Fibroblast of skin of left biceps (primary cell): ENCODE measurements at places on chromosomes 1 and 21.

DNA sequence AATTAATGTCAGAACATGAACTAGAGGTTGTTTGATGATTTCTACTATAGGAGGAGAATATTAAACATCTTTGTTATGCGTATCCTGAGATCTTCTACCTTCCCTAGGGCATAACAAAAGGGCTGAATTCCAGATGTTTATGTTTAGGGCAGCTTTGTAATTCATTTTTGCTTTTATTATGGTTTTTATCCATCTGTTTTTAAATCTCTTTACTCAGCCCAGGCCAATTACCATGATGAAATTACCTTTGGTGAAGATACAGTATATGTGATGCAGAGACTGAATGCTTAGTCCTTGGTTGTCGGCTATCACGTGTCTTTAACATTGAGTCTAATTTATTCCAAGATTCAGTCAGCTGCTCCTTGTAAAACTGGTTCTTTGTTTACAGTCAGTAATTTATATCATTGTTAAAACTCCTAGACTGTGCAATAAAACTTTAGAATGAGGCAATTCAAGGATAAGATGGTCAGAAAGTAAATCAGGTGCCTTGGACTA is 176.9 kb downstream of the CTH start:
- DNase-seq, result no peak

- DNase-seq, result no peak
Observed at GRCh38 chr1:201319631-201320030, 36.3 kb downstream of the PKP1 start.

DNA sequence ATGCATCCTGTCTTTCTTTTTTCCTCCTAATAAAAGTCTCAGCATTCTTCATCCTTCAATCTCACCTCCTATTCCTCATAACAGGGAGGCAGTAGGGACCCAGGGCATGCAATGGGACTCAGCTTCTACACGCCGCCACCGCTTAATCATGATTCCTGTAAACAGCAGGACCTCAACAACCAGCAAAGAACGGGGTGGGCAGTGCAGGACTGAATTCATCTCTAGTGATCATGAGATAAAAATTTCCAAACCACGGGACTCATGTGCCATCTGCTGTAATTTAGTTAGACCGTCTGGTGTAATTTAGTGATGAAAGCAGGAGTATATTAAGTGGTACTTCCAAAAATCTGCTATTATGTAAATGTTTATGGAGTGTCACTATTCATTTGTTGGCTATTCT is 5.4 kb downstream of the PRAMEF12 start:
- DNase-seq, result no peak

DNA sequence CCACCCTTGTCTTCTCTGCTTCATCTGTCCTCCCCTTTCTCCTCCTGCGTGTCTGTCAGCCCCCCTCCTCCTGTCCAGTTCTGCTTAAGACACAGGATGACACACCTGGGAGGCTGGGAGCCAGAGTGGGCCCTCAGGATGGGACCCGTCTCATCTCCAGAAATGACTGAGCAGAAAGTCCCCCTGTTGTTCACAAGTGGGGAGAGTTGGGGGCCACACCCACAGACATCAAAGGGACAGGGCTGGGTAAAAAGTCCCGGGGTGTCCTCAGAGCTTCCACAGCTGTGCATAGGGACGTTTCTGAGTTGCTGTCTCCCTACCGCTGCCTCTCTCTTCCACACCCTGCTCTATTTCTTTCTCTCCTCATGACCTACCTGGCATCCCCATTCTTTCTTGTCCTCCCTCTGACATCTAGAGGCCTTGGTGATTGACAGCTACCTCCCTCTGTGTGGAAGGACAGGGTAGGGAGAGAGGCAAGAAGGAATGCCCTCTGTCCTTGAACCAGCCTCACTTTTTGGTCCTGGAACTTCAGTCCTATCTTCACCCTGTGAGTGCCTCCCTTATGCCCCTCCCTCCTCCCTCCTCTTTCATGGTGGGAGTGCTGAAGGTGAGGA is 19.5 kb upstream of the SH2D2A start:
- DNase-seq, result no peak

DNA sequence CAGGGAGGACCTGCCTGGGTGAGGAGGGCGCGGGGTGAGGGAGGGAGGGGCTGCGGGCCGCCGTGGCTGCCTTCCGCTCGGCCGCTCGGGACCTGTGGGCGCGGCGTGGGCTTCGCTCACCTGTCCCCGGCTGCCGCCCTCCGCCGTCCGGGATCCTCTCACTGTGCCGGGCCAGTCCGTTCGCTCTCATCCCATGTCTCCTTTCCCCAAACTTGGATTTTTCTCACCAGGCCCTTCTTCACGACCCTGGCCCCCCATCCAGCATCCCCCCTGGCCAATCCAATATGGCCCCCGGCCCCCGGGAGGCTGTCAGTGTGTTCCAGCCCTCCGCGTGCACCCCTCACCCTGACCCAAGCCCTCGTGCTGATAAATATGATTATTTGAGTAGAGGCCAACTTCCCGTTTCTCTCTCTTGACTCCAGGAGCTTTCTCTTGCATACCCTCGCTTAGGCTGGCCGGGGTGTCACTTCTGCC is 362 bp downstream of the ZBTB48 start:
- no peak for DNase-seq

DNA sequence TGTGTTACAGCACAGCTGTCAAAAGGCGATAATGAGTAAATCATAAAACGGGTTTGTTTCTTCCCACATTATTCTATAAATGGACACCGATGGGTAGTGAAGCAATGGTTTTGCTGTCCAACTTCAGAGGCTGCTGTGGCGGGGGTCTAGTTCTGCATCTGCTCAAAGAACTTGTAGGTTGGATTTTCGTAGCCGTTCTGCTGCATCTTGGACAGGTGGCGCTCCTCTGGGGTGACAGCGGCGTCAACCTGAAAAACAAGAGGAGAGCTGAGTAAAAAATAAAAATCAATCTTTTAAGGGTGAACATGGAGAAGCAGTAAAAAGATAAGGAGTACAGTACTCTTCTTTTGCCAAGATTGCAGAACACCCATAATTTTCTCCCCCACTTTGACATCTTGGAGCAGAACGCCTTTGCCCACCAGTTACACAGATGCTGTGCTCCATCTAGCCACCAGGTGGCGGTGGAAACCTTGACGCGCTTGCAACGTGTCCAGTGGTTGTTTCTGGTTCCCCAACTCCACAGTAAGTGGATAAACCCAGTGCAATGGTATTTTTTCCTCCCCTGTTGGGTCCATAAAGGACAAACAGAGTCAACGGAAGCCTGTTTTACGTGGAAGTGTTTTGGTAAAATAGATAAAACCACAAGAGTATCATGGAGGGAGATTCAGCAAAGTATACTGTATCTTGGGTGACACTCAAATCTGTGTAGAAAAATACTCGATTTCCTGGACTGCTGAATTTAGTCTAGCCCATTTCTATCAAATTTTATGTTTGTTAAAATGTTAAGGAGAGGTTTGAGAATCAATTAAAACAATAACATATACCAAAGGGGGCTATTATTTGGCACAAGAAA is 147.0 kb downstream of the GABPA start:
- no peak for DNase-seq

DNA sequence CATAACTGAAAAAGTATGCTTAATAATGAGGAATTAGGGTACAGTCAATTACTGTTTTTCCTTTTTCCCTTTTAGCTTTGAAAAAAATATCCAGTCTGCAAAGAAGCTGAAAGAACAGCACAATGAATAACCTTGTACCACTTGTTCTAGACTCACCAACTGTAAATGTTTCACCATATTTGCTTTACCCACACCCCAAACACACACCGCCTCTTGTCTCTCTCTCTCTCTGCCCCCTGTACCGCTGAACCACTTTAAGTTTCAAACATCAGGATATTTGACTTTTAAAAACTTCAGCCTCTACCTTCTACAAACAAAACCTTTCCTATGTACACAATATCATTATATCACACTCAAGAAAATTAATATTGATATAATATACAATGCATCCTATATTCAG is 197.1 kb downstream of the COP1 start:
- no peak for DNase-seq
